ENCODE measurements at places on chromosomes 1 and 21.

DNA sequence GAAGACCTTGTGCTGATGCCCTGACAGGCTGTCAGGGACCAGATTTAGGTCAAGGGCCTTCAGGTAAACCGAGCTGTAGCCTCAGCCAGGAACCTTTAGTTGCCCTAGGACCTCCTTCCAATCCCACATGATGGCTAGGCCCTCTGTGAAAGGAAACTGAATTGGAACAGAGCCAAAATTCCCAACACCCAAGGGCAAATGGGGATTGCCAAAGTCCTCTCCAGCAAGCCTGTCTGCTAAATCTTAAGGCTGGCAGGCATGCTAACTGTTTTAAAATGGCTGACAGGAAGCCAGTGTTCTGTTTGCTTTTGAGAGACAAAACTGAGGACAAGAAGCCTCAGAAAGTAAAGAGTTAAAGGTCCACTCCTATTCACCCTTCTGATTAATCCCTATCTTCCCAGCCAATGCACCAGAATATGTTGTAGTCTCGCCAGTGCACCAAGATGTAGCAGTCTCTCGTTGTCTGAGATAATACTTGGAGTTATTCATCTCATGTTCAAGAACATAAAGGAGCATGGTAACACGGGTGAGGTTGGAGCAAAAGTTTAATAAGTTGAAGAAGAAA lies 35.1 kb downstream of the MSTO1 start:
- DNase-seq: no peak

- DNase-seq: no peak
These were observed 21.7 kb upstream of the SLC44A3 start for GRCh38 chr1:94798462-94798861.

GRCh38 chr1:50422675-50422945 lies 633 bp downstream of the DMRTA2 start:
- DNase-seq: no peak

- no peak for DNase-seq
These were observed 21.6 kb upstream of the GPR137B start for GRCh38 chr1:236120721-236121153.

DNA sequence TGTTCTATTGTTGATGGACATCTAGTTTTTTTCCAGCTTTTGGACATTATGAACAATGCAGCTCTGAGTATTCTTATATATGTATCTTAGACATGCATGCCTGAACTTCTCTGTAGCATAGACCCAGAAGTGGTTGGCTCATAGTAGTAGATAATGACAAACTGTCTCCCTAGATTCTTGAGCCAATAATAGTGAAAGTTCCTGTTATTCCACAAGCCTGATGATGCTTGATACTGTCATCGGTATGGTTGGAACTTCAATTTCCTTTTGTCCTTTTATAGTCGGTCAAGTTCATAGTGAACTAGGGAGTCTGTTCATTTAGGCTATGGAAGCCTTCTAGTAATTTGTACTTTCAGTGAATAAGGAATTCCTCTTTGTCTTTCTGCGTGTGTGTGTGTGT lies 56.8 kb downstream of the MTR start:
- DNase-seq: no peak

DNA sequence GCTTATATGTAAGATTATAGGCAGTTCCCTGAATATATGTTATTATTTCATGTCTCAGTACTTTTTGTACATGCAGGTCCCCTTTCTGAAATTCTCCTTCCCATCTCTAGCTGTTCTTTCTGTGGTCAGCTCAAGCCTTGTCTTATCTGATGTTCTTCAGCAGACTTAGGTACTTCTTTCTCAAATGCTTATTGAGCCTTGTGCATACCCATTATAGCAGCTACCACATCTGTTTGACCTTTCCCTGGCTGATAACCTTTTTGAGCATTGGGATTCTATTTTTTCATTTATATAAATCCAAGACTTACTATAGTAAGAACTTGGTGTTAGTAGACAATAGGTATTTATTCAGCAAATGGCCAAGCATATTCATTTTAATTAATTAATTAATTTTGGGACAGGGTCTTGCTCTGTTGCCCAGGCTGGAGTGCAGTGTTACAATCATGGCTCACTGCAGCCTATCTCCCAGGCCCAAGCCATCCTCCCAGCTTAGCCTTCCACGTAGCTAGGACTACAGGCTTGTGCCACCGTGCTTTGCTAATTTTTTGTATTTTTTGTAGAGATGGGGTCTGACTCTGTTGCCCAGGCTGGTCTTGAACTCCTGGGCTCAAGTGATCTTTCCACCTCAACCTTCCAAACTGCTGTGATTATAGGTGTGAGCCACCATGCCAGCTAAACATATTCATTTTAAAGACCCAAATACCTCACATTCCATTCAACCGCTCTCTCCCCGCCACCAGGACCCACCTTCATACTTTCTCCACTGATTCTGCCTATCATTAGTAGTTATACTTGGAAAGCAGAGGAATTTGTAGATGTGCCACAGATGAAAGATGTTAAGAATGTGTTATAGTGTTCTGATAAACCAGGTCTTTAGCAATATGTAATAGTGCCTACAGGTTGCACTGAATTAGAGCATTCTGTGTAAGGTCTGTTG lies 16.7 kb downstream of the TIPRL start:
- no peak for DNase-seq

- DNase-seq: no peak
These were observed 30.5 kb upstream of the IFI16 start for GRCh38 chr1:158979229-158979628.

GRCh38 chr21:34524646-34525601 lies 12.9 kb upstream of the KCNE1 start:
- no peak for DNase-seq

GRCh38 chr1:226002667-226003501 lies 3.7 kb upstream of the SDE2 start:
- DNase-seq: no peak

- DNase-seq: no peak
These were observed 716.4 kb downstream of the AMY1C start for GRCh38 chr1:104466068-104466467.

Measured in stimulated activated CD8-positive, alpha-beta memory T cell treated with anti-CD3 and anti-CD28 coated beads, Interleukin-2, amount 100 ng/mL, for 1 hour (primary cell).